ENCODE measurements at places on chromosomes 13 and 19. TPM values are rescaled to one million over a fixed set of nuclear protein-coding genes. Genes with fewer than 3 reads are reported as not detected.
A peak's percentile ranks its signal among the peaks of the same experiment; 100 is the strongest.

The DDA1 gene
- 8.5 TPM for total RNA-seq

The WIZ gene
- total RNA-seq: 9.8 TPM

The SEMA6B gene
- total RNA-seq: 0.29 TPM

The HIPK4 gene
- total RNA-seq: 0.36 TPM

The RFX2 gene
- 3.8 TPM for total RNA-seq

The TMEM255B gene
- total RNA-seq: 2.9 TPM

The KIR2DL4 gene
- total RNA-seq: not detected

The ZNF799 gene
- total RNA-seq: 3.2 TPM

The METTL21C gene
- not detected for total RNA-seq

DNA sequence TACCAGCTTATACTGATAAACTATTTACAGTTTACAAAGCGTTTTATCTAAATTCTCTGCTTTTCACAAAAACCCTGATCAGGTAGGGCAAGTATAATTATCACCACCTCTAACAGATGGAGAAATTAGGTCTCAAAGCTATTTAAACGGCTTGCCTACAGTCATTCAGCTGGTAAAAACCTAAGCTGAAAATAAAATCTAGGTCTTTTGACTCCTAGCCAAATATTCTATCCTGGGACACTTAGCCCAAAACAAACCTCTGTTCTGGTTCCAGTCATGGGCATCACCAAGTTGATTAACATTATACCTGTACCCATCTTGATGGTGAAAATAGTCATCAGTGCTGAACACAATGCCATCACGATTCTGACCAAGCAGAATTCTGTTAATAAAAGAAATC is 11.4 kb downstream of the N4BP2L2 start:
- H3K4me1 ChIP-seq: peaks cover 17% of the 10 kb centered on the region
- H3K27ac ChIP-seq: no peak overlapping the region
- H3K4me3 ChIP-seq: no peak overlapping the region

DNA sequence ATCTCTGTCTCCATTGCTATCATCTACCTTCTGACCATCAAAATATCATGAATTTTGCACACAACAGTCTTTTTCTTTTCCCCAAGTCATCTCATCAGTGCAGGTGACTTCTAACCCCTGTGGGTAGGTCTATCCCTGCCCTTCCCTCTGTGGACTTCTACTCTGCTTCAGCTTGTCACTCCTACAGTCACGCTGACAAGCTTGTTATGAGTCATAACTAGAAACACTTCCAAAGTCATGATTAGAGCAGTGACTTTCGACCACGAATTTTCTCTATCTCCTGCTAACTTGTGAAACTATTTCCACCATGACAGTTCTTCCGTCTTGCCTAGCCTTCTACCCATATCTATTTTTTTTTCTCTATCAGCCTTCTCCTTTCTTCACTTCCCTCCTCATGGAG is 343.7 kb upstream of the ARGLU1 start:
- DNase-seq: no peak
- H3K4me1 ChIP-seq: no peaks in the 10 kb centered on the region
- no peaks in the 10 kb centered on the region for H3K36me3 ChIP-seq
- no peak overlapping the region for H3K4me3 ChIP-seq
- no peaks in the 10 kb centered on the region for H3K27me3 ChIP-seq
- H3K27ac ChIP-seq: no peak overlapping the region

DNA sequence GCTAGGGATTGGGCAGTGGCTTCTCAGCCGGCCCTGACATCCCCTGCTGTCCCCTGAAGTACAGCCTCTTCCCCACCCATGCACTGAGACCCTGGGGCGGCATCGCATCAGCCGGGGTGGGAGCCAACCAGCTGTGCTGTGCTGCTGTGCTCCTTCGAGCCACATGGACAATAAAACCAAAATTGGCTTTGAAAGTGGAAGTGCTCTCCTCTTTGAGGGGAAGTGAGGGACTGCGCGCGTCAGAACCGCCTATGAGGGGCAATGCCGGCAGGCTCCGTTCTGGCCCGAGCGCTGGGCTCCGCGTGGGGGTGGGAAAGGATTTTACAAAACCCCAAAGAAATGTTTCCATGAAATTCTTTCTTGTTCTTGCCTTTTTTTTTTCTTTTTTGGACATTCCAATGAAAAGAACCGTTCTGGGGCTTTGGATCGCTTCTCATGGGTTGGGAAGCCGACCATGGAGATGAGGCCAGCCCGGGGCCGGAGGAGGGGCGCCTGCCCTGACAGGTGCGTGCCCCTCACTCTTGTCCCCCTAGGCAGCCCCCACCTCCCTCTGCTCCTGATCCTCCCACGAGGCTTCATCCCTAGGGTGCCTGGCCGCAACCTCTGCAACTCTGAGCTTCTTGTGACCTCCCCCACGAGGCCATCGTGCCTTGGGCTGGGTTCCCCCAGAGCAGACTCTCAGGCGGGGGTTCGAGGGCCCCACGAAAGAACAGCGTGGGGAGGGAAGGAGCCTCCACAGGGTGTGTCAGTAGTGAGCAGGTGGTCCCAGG is 22.6 kb downstream of the KLHL26 start:
- peak overlapping the region; percentile 98 for H3K27ac ChIP-seq
- DNase-seq: peak; percentile 94
- H3K4me1 ChIP-seq: peaks cover 61% of the 10 kb centered on the region

GRCh38 chr13:106517109-106517847 is 18.2 kb downstream of the EFNB2 start:
- no peaks in the 10 kb centered on the region for H3K27me3 ChIP-seq
- H3K4me1 ChIP-seq: peaks cover 7% of the 10 kb centered on the region

GRCh38 chr19:40322271-40322610 is 26.0 kb downstream of the C19orf47 start:
- H3K36me3 ChIP-seq: peaks cover 31% of the 10 kb centered on the region
- no peak overlapping the region for H3K27ac ChIP-seq
- H3K4me1 ChIP-seq: no peaks in the 10 kb centered on the region
- DNase-seq: peak; percentile 91

GRCh38 chr13:37481885-37482227 is 116.7 kb downstream of the POSTN start:
- H3K27me3 ChIP-seq: no peaks in the 10 kb centered on the region
- peak overlapping the region; percentile 77 for H3K27ac ChIP-seq
- H3K36me3 ChIP-seq: no peaks in the 10 kb centered on the region
- H3K4me1 ChIP-seq: peaks cover 39% of the 10 kb centered on the region

- H3K4me3 ChIP-seq: no peak overlapping the region
- DNase-seq: no peak
- H3K36me3 ChIP-seq: no peaks in the 10 kb centered on the region
- no peak overlapping the region for H3K27ac ChIP-seq
- peaks cover 9% of the 10 kb centered on the region for H3K4me1 ChIP-seq
- no peaks in the 10 kb centered on the region for H3K27me3 ChIP-seq
These were observed 83.8 kb upstream of the WASF3 start for GRCh38 chr13:26473571-26474230.

GRCh38 chr13:20190481-20191310 is 2.0 kb downstream of the GJB2 start:
- H3K27ac ChIP-seq: peak overlapping the region; percentile 51
- peaks cover 43% of the 10 kb centered on the region for H3K27me3 ChIP-seq
- DNase-seq: peak; percentile 95
- H3K4me3 ChIP-seq: no peak overlapping the region
- H3K36me3 ChIP-seq: no peaks in the 10 kb centered on the region
- peaks cover 18% of the 10 kb centered on the region for H3K4me1 ChIP-seq

DNA sequence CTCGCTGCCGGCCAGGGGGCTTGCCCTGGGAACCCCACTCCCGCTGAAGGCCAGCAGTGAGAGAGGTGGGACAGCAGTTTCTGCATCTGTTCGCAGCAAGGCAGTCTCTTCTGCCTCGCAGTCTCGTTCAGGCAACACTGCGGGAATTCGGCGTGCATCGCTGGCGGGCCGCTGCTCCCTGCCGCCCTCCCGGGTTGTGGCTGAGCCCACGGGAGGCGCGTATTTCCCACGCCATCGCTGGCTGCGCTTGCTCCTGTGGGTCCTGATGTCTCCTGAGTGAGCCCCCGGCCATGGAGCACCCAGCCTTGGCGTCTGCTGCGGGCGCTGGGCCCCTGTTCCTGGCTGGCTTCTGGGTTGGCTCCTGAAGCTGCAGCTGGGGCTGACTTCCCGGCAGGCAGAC is 227.9 kb downstream of the TEX29 start:
- no peaks in the 10 kb centered on the region for H3K4me1 ChIP-seq
- DNase-seq: no peak
- no peaks in the 10 kb centered on the region for H3K36me3 ChIP-seq
- no peak overlapping the region for H3K27ac ChIP-seq

- H3K4me1 ChIP-seq: no peaks in the 10 kb centered on the region
- no peak for DNase-seq
- H3K36me3 ChIP-seq: peaks cover 6% of the 10 kb centered on the region
- H3K4me3 ChIP-seq: no peak overlapping the region
- H3K27me3 ChIP-seq: no peaks in the 10 kb centered on the region
- no peak overlapping the region for H3K27ac ChIP-seq
These were observed 33.0 kb downstream of the UGGT2 start for GRCh38 chr13:96020155-96020575.

GRCh38 chr19:12936582-12936981 is 1.8 kb upstream of the CALR start:
- H3K27me3 ChIP-seq: no peaks in the 10 kb centered on the region
- H3K36me3 ChIP-seq: peaks cover 23% of the 10 kb centered on the region
- DNase-seq: no peak

DNA sequence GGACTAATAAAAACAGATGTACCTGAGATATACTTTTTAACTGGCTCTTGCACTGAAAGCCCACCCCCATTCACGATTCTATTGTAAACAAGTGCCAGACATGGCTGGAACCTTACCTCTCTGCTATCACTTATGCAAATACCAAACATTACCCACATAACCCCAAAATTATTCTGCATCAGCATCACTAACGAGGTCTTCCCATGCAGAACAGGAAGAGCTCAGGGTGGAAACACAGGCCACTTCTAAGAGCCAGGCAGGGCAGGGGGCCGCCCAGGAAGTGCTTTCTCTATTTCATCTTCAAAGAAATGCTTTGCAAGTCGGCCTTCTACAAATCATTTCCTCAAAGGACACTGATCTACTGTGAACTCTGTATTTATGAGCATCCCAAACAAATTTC is 7.3 kb downstream of the IRS2 start:
- no peak for DNase-seq
- H3K27me3 ChIP-seq: no peaks in the 10 kb centered on the region

- DNase-seq: no peak
- H3K27me3 ChIP-seq: no peaks in the 10 kb centered on the region
- H3K4me3 ChIP-seq: no peak overlapping the region
- H3K36me3 ChIP-seq: no peaks in the 10 kb centered on the region
- no peak overlapping the region for H3K27ac ChIP-seq
These were observed 75.6 kb downstream of the RFC3 start for GRCh38 chr13:33893559-33893958.

DNA sequence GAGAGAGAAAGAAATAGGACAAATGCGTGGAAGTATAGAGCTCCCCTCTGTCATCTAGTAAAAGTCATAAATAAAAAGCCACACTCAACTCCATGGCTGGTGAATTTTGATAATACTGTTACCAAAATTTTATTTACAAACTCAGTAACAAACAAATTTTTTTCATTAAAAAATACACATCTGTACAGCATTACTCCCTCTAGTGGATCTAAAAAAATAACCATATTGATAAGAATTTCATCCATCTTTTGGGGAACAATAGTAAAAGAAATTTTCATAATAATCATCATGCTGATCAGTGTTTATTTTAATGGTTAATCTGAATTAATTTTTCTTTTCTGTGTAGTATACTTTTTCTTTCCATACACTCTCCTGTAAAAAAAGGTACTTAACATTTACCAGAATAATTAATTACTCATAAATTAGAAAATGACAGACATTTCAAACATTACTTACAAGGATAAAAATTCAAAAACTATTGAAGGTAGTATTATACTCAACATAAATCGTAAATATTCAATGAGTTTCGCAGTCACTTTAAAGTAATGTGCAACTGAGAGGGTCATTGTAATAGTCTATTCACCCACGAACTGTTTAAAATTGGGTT is 173.5 kb upstream of the LSM14A start:
- no peaks in the 10 kb centered on the region for H3K4me1 ChIP-seq
- H3K36me3 ChIP-seq: no peaks in the 10 kb centered on the region
- no peak overlapping the region for H3K4me3 ChIP-seq
- H3K27me3 ChIP-seq: no peaks in the 10 kb centered on the region
- no peak overlapping the region for H3K27ac ChIP-seq

DNA sequence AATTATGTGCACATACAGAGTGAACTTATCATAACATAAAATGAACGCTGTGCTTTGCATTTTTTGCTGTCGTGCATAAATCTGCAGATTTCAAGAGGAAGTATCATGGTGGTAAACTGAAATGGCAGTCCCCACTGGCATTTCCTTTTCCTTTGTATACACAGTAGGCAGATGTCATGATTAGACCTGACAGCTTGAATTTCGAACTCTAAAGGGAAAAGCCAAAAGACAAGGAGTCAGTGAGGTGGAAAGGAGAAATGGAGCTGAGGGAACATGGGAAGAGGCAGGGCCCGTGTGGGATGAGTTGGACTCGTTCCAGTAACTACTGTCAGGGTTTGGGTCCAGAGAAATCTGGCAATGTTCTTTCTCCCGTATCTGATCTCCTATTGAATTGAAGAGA is 454.1 kb upstream of the SGCG start:
- H3K4me3 ChIP-seq: no peak overlapping the region
- H3K36me3 ChIP-seq: no peaks in the 10 kb centered on the region

GRCh38 chr13:110713642-110713952 is at the start of gene ING1:
Gene ING1, plus strand, starts transcription at chr13:110713700. Its CDS starts 450 bp downstream, at chr13:110714150.
- H3K27me3 ChIP-seq: no peaks in the 10 kb centered on the region
- peak within 1 kb of the TSS; percentile 99 for H3K27ac ChIP-seq
- peaks cover 20% of the 10 kb centered on the region for H3K4me1 ChIP-seq
- peak within 1 kb of the TSS; percentile 98 for H3K4me3 ChIP-seq
- no peak for DNase-seq

- peaks cover 12% of the 10 kb centered on the region for H3K4me1 ChIP-seq
- H3K4me3 ChIP-seq: no peak overlapping the region
- no peaks in the 10 kb centered on the region for H3K27me3 ChIP-seq
- H3K27ac ChIP-seq: no peak overlapping the region
- peaks cover 37% of the 10 kb centered on the region for H3K36me3 ChIP-seq
- peak; percentile 54 for DNase-seq
These were observed 15.2 kb upstream of the ERCC5 start for GRCh38 chr13:102830646-102831045.

GRCh38 chr19:7177926-7178325 is 108.4 kb downstream of the ZNF557 start:
- no peak overlapping the region for H3K4me3 ChIP-seq
- H3K4me1 ChIP-seq: peaks cover 9% of the 10 kb centered on the region
- DNase-seq: no peak
- no peaks in the 10 kb centered on the region for H3K36me3 ChIP-seq
- H3K27me3 ChIP-seq: no peaks in the 10 kb centered on the region

GRCh38 chr13:20118268-20119140 is 42.3 kb downstream of the GJA3 start:
- peaks cover 6% of the 10 kb centered on the region for H3K4me1 ChIP-seq
- peak; percentile 89 for DNase-seq
- peak overlapping the region; percentile 70 for H3K4me3 ChIP-seq
- H3K27ac ChIP-seq: peak overlapping the region; percentile 75
- H3K36me3 ChIP-seq: no peaks in the 10 kb centered on the region

- H3K27ac ChIP-seq: peak overlapping the region; percentile 94
- DNase-seq: peak; percentile 84
- H3K27me3 ChIP-seq: no peaks in the 10 kb centered on the region
These were observed 3.2 kb upstream of the SPACA6 start for GRCh38 chr19:51689751-51690453.

- DNase-seq: peak; percentile 66
- H3K27me3 ChIP-seq: peaks cover 94% of the 10 kb centered on the region
- no peaks in the 10 kb centered on the region for H3K4me1 ChIP-seq
These were observed 9.3 kb upstream of the CDX2 start for GRCh38 chr13:27978301-27978968.
